H1 (cell line): ENCODE measurements at places on chromosomes 4 and X.

DNA sequence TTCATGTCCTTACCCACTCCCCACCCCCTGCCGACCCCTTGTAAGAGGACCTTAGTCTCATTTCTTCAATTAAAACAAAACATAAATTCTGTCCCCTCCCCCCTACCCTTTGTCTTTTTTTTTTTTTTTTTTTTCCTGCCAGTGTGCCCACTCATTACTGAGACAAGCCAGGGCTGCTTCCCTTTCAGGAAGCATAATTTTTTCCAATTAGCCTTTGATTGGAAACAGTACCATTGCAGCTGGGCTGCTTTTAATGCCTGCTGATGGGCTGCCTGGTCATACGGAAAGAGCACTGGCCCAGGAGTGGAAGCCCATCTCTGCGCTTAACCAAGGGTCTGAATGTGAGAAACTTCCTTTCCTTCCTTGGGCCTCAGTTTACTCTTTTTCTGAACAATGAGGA is 18.6 kb upstream of the CAPN6 start:
- DNase-seq: no peak

GRCh38 chr4:80286451-80286850 is 20.0 kb downstream of the FGF5 start:
- no peak for DNase-seq

DNA sequence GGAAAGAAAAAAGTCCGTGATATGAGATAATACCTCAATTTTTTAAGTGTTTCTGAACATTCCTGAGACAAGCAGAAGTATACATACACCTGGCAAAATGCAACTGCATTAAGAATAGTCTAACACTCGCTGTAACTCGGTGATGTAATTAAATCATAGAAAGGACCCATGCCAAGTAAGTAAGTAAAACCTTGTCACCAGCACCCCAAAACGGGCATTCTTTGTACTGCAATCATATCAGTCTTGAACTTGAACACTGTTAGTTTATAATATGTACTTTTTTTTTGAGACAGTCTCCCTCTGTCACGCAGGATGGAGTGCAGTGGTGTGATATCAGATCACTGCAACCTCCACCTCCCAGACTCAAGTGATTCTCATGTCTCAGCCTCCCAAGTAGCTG is 47.4 kb downstream of the SMIM14 start:
- DNase-seq: no peak

DNA sequence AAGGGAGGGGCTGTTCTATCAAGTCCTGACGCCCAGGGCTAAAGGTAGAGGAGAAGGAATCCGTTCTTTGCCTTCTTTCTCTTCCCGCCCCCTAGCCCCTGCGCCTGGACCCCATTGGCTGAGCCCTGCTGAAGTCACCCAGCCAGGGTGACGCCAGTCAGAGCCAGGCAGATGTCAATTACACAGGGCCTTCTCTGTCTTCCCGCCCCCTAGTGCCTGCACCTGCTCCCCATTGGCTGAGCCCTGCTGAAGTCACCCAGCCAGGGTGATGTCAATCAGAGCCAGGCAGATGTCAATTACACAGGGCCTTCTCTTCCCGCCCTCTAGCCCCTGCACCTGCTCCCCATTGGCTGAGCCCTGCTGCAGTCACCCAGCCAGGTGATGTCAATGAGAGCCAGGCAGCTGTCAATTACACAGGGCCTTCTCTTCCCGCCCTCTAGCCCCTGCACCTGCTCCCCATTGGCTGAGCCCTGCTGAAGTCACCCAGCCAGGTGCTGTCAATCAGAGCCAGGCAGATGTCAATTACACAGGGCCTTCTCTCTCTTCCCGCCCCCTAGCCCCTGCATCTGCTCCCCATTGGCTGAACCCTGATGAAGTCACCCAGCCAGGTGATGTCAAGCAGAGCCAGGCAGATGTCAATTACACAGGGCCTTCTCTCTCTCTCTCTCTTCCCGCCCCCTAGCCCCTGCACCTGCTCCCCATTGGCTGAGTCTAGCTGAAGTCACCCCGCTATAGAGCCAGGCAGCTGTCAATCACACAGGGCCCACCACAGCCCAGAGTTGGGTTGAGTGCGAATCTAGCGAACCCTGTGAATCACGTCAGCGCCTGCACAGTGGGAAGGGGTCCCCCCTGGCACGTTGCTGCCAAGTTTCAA is 46.4 kb downstream of the ASMT start:
- peak; percentile 90 for DNase-seq

GRCh38 chr4:189177130-189177529 is 763.5 kb upstream of the FRG1 start:
- DNase-seq: no peak

DNA sequence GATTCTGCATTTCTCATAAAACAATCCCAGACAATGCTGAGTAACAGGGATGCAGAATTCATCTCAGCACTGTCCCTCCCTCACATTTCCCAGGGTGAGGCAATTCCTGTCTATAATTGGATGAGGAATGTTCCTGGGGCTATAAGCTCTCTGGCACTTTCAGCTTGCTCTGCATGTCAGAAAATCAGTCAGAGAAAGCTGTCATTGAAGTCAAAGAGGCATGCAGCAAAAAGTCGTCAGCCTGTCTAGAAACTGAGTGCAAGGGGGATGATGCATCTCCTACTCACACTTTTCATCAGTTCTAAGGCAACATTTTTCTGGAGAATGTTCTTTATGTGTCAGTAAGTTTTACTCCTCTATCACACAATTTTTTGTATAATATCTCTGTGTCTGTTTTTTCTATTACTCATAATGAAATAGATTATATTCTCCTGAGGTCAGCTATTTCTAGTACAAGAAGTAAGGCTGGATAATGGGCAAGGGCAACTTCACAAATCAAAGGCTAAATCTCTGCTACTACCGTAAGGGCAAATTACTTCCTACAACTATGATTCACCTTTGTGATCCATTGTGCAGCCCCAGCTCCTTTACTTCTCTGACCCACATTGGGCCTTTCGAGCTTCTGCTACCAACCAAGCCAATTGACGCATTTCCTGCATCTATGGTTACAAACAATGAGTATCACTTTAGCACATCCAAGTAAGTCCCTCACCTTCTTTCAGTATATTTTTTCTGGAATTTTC is 56.0 kb downstream of the TASL start:
- no peak for DNase-seq

- DNase-seq: peak; percentile 17
Measured at GRCh38 chr4:80751200-80751599, 279.3 kb upstream of the BMP3 start.

DNA sequence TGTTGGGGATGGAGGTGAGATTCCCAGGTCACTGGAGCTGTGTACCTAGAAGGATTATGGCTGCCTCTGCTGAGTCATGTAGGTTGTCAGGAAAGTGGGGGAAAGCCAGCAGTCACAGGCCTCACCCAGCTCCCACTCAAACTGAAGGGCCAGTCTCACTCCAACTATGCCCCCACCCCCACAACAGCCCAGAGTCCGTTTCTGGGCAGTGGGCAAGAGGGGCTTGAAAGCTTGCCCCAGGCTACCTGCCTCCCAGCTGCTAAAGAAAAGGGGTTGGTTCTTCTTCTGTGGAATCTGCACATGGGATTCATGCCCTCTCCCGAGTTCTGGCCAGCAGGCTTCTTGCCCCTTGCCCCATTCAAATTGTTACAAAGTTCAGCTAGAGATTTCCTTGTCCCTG is 116.0 kb upstream of the PGRMC2 start:
- DNase-seq: no peak

DNA sequence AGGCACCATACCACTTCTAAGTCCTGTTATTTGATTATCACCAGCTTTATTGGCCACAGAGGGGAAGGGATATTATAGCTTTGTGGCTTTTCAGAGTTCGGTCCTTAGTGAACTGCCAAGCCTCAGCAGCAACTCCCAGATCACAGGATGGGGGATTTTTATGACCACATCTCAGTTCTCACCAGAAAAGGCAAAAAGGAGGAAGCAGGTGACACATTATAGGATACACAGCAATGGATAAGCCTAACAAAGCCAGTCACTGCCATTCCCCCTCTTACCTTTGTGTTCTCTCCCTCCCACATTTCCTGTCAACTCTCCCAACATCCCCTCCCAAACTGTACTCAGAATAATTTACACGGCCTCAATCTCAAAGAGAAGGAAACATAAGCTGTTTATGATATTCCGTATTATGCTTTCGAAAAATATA is 142.8 kb downstream of the MGST2 start:
- no peak for DNase-seq

- DNase-seq: no peak
Measured at GRCh38 chr4:169278624-169279023, 7.9 kb upstream of the SH3RF1 start.

GRCh38 chrX:96425200-96425599 is 259.4 kb upstream of the DIAPH2 start:
- DNase-seq: no peak

DNA sequence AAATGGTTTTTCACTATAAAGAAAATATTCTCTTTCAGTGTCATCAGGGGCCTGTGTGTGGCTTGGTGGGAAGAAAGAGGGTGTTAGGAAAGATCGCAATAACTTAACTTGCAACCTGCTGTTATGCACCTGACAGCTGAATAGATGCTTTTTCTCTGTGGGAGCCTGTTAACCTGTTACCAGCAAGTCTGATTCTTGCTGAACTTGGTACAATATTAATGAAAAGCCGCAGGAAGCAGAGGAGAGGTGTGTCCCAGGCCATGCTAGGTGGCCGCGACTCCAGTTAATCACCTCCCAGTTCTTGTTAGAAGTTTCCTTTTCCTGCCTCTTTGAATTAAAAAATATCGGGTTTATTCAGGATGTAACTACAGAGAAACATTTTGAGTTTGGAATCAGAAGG is 494.8 kb upstream of the AGA start:
- DNase-seq: no peak
